Esophagus squamous epithelium (tissue), 5 donors: ENCODE measurements at places on chromosomes 16 and 17. TPM values are rescaled to one million over a fixed set of nuclear protein-coding genes. Genes with fewer than 3 reads are reported as not detected.

ZFP3 gene
- total RNA-seq, result 2.1 TPM

SYNGR2 gene
- 93.9 TPM for total RNA-seq

CAPNS2 gene
- 86.0 TPM for total RNA-seq

AOC3 gene
- total RNA-seq, result 3.3 TPM

RAB11FIP4 gene
- total RNA-seq, result 10.8 TPM

ATP1B2 gene
- total RNA-seq, result 0.09 TPM

SLC38A8 gene
- total RNA-seq, result not detected

PRKCA gene
- total RNA-seq, result 9.2 TPM

HOXB4 gene
- 2.9 TPM for total RNA-seq

KCNH4 gene
- 0.09 TPM for total RNA-seq

SOST gene
- not detected for total RNA-seq

LHX1 gene
- total RNA-seq, result not detected

KCNG4 gene
- not detected for total RNA-seq

GNGT2 gene
- total RNA-seq, result not detected

- DNase-seq, result no peak
Observed at GRCh38 chr16:2532494-2533141, 1.4 kb upstream of the CEMP1 start.

- no peak for DNase-seq
Observed at GRCh38 chr17:44636562-44636961, 19.7 kb upstream of the MEIOC start.

- no peak for DNase-seq
Observed at GRCh38 chr17:9488556-9488955, 87.1 kb downstream of the STX8 start.

- DNase-seq, result no peak
Observed at GRCh38 chr17:43892647-43892952, 14.7 kb downstream of the MPP2 start.

DNA sequence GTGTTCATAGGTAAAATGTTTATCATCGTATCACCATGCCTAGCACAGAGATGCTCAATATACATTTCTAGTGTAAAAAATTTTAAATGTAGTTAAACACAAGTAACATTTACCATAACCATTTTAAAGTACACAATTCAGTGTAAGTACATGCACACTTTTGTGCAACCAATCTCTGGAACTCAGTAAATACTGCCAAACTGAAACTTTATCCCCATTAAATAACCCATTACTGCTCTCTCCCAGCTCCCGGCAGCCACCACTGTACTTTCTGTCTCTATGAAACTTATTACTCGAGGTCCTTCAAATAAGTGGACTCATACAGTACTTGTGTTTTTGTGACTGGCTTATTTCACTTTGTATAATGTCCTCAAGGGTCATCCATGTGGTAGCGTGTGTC is 29.0 kb downstream of the RMI2 start:
- no peak for DNase-seq

DNA sequence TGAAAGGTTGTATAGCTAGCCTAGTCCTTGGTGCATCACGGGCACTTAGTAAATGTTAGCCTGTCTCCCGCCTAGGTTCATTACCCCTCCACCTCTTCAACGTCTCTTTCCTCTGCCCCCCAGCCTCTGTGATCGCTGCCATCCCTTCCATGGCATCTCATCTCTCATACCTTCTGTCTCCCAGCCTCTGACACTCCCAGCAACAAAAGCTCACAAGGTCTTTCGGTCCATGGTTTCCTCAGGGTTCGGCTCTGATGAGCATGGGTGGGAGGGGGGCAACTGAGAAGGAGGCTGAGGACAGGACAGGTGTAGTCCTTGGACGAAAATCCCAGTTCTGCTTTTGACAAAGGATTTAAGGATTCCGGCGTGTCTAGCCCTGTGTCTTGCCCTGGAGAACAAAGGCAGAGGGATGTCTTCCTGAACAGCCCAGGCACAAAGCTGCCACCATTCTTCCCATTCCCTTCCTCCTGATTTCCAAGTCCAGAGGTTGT is 16.7 kb downstream of the CCR7 start:
- no peak for DNase-seq

GRCh38 chr16:67163164-67163998 is 1.2 kb upstream of the HSF4 start:
- DNase-seq, result no peak

DNA sequence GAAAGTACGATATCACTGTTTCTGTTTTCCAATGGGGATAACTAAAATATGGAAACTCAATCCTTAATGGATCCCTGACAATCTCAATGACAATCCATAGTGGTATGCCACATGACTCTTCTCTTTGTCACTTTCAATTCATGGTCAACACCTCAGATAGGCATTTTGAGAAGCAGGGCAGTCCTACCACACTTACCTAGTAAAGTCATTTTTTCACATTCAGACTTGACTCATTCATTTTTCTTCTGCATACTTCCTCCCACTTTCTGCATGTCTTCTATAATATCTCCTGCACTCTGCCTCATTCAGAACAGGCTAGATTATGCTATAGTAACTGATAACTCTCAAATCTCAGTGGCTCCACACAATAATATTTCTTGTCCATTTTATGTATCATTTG is 117.5 kb downstream of the FTO start:
- DNase-seq, result no peak

- no peak for DNase-seq
Observed at GRCh38 chr16:58654560-58655214, 25.1 kb upstream of the CNOT1 start.

- no peak for DNase-seq
Observed at GRCh38 chr16:83888672-83889044, 10.3 kb upstream of the MLYCD start.

DNA sequence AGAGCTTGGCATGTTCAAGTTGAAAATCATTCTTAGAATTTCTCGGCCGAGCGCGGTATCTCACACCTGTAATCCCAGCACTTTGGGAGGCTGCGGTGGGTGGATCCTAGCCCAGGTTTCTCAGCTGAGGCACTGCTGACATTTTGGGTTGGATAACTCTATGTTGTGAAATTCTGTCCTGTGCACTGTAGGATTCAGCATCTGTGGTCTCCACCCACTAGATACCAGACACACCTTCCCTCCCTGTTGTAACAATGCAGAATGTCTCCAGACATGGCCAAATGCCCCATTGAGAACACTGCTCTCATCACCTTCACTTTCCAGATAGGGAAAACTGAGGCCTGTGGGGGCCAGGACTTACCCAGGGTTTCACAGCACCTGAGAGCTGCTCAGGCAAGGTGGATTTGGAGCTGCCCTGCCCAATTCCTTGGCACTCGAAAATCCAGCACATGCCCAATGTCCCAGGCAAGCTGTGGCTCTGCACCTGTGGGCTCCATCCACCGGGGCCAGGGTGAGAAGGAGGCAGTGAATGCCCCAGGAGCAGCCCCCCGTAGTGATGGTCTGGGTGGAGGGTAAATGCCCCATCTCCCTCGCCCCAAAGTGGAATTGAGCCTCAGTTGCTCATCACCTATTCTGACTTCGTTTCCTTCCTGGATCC is 20.2 kb upstream of the TVP23A start:
- no peak for DNase-seq

- no peak for DNase-seq
Observed at GRCh38 chr17:64282753-64283080, 19.7 kb upstream of the TEX2 start.

- DNase-seq, result no peak
Observed at GRCh38 chr16:14364386-14365199, 265.5 kb downstream of the PARN start.

DNA sequence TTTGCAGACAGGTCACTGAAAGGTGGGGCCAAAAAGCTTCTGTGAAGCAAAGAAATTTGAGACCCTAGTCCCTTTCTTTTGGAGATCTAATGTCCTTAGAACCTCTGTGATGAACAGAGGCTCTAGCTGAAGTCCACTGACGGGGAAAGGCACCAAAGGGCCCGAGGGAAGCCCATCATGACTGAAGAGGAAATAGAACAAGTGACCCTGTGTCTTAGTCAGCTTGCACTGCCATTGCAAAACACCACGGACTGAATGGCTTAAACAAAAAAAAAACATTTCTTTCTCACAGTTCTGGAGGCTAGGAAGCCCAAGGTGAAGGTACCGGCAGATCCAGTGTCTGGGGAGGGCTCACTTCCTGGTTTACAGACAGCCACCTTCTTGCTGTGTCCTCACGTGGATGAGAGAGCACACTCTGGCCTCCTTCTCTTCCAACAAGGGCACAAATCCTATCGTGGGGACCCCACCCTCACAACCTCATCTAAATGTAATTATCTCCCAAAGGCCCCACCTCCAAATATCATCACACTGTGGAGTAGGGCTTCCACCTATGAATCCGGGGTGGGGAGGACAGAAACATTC is 24.3 kb upstream of the ASGR2 start:
- DNase-seq, result no peak

DNA sequence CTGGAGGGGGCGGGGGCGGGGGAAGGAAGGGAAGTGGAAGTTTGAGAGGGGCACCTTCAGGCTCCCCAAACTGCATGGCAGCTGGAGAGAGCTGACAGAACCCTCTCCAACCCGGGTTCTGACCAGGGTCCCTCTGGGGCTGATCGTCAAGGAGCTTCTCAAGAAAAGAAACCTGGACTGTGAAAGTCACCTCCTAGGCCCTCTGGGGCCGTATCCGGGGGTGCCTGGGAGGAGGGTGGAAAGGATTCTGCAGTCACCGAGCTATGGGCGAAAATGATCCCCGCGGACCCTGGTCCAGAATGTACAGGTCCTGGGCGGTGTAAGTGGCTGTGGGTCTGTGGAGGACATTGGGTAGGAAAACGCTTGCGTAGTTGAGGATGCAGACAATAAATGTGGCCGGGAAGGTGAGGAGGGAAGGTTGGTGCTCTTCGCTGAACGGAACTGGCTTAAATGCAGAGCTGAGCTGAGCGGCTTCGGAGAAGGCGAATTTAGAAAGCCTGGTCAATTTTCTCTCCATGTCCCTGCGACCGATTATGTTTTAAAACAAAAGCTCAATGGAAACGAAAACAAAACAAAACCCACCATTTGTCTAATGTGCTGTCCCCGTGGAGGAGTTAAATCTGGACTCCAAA is 3.6 kb upstream of the LHX1 start:
- DNase-seq, result no peak

GRCh38 chr17:3510090-3510489 is 34.3 kb downstream of the ASPA start:
- DNase-seq, result no peak

DNA sequence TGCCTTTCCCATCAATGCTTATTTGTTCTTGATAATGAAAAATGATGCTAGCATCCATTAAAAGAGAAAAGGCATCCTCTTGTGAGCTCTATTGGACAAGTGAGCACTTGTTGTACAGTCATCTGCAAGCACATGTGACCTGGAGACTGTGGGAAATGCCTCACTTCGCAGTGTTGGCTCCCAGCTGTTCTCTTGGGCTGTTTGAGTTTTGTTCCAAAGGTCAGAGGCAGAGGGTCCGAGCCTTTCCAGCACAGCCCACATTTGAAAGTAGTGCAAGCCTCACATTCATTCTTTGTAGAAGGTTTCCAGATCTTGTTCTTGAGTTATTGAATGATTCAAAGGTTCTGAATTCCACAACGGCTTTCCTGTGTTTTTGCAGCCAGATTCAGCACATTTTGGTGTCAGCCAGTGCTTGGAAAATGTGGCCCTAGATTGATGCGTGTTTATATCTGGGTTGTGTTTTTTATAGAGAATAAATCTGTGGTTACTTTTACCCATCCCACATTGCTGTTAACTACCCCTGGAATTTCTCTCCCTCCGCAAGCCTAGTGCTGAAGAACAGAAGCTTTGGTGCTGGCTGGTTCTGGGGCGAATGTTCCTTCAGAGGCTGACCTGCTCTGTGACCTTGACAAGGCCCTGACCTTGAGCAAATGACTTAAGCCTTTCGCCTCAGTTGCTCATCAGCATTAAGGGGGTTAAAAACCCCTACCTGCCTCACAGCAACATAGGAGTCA is 49.8 kb downstream of the CDH1 start:
- DNase-seq, result no peak

DNA sequence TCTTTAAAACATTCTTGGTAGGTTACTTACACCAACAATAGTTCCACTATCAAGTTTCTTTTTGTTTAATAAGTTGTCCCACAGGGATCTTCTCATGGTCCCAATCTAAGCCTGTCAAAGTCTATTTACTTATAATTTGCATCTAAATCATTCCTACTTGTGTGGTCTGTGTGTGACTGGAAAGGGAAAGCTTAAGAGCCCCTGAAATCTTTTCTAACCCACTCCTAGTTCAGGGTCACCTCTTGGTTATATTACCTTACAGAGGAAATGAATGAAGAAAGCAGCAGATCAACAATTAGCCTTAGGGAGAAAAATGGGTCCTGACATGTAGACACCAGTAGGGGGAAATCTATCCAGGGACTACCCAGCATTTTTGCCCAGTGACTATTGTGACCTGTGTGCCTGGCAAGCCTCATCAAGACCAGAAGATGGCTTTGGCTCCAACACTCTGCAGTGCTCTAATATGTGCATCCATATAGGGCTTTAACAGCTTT is 110.4 kb upstream of the HAS3 start:
- DNase-seq, result no peak
